ENCODE measurements at places on chromosomes 1 and 21.
A peak's percentile ranks its signal among the peaks of the same experiment; 100 is the strongest.

DNA sequence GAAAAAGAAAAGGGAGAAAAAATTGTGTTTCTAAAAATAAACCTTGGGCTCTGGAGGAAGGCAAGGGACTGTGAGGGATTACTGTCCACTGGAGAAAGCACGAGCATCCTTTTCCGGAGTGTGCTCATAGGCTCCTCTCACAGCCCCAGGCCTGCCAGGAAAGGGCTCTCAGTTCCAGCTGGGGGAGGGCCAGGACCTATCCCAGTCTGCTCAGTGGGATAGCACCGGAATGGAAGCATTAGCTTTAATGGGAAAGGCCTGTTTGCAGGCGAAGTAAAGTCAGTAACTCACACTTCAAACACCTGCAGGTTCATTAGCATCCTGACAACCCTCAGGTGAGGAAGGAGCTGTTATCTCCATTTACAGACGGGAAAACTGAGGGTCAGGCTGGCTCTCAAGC lies 113.9 kb upstream of the USP24 start:
- no peak for DNase-seq

GRCh38 chr1:19202396-19202795 lies 7.7 kb downstream of the UBR4 start:
- no peak for DNase-seq

GRCh38 chr21:20999659-21000058 lies 1.4 kb downstream of the NCAM2 start:
- DNase-seq = peak; percentile 47

GRCh38 chr1:5099558-5099957 lies 445.1 kb downstream of the AJAP1 start:
- no peak for DNase-seq

- no peak for DNase-seq
Measured at GRCh38 chr1:117644696-117645311, 39.0 kb downstream of the TENT5C start.

Measured in NCI-H1694 (cell line).